Aorta (tissue), 5 donors: ENCODE measurements at places on chromosomes 7 and 10. TPM values are rescaled to one million over a fixed set of nuclear protein-coding genes. Genes with fewer than 3 reads are reported as not detected.

The GOLGA7B gene
- total RNA-seq = 0.36 TPM

The TSPAN12 gene
- 14.3 TPM for total RNA-seq

The MYH16 gene
- total RNA-seq = not detected

The FAM25A gene
- not detected for total RNA-seq

The TMEM229A gene
- total RNA-seq = not detected

GRCh38 chr10:94199565-94199964 is 163.2 kb downstream of the NOC3L start:
- no peak for DNase-seq

DNA sequence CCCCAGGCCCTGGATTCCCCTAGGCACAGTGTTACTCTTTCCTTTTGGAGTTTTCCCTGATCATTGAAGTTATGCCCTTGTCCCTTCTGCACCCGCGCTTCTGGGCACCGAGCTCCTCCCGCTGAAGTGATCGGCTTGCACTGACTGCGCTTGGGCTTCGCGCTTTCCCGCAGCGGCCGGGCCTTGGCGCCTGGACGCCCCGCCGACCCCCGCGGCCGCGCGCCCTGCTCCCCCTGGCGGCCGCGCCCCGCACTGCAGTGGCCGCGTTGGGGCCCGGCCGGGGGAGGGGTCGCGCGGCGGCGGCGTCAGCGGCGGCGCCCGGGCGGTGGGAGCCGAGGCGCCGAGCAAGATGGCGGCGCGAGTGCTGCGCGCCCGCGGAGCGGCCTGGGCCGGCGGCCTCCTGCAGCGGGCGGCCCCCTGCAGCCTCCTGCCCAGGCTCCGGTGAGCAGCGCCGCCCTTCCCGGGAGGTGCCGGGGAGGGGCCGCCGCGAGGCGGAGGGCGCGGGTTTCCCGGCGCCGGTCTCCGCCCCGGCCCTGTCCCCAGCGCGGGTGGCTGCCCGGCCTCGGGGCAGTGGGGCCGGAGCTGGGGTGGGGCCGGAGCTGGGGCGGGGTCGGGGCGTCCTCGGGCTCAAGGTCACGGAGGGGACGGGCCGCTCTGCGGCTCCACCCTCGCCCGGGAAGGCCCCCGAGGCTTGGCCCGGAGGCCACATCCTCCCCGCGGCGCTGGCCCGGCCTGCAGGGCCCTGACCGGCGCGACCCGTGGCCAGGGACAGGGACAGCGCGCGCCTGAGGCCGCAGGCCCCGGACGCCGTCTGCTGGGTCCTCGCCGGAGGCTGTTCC is at the start of gene NIPSNAP2:
TSS of gene NIPSNAP2 (plus strand) at position 325 of the 839 bp plus-strand sequence. CDS start at position 350, 25 bp downstream.
- DNase-seq = peak; percentile 89
